ENCODE measurements at places on chromosomes 7 and 10.

DNA sequence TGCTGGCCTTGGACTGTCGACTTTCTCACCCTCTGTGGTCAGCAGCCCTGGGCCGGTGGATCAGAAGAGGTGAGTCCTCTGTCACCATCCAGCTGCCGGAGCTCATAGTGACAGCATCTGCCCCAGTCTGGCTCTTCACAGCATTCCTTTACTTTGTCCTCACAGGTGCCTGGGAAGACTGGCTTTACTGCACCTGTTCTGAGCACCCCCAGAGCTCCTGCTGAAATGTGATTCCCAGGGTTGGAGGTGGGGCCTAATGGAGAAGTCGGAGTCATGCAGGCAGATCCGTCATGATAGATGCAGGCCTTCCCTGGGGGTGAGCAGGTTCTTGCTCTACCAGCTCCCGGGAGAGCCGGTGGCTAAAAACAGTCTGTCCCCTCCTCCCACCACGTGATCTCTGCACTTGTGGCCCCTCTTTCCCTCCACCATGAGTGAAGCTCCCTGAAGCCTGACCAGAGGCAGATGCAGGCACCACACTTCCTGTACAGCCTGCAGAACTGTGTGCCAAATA, 171.5 kb downstream of the ZMYND11 start:
- DNase-seq = no peak

- DNase-seq = no peak
Measured at GRCh38 chr7:29485339-29486190, 78.1 kb upstream of the PRR15 start.

DNA sequence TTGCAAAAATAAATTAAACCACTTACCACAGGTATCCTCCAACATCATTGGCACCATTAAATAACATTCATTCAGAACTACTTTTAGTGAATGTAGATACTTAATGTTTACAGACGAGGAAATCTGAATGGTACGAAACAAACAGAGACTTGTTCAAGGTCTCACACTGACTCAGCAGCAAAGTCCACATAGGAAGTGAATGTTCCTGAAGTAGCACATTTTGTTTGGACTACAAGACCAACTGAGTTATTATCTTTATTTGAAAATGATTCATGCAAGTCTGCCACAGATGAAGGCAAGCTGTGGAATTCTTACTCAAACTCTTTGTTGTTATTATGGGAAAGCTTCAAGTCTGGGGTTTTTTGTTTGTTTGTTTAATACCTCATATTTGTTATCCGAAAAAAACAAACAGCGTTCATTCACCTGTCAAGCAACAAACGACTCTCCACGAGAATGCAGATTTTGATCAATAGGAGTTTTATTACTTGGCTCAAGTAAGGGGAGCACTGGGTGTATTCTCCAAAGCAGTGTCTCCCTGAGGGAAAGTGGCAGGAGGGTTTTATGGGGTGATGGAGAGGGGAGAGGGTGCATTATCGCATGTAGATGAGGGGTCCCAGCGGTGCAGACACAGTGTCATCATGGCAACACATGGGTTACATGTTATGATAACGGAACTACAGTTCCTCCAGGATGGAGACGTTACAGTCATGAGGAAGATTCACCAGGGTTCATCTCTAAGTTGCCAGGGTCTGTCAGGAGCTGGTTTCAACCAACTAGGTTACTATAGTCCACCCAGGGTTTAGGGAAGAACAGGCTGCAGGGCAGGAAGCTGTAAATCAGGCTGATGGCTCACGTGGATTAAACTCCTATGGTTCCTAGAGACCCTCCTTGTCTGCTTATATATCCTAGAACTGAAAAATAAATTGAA, 147.7 kb upstream of the AKR1E2 start:
- DNase-seq = peak; percentile 48

GRCh38 chr10:112203328-112204076, 19.9 kb upstream of the GPAM start:
- no peak for DNase-seq

GRCh38 chr7:2639181-2639681, 7.4 kb downstream of the TTYH3 start:
- no peak for DNase-seq

- DNase-seq = no peak
Measured at GRCh38 chr10:89476150-89476549, 59.2 kb downstream of the SLC16A12 start.

All from fibroblast of skin of scalp (primary cell).